GM12878 (cell line): ENCODE measurements at places on chromosomes 1 and 21.
A peak's percentile ranks its signal among the peaks of the same experiment; 100 is the strongest.

- DNase-seq: no peak
Measured at GRCh38 chr1:91555074-91555730, 54.6 kb downstream of the CDC7 start.

- DNase-seq: no peak
Measured at GRCh38 chr1:158121604-158122254, 59.0 kb upstream of the CD1D start.

- DNase-seq: no peak
Measured at GRCh38 chr1:218660678-218661053, 315.5 kb downstream of the TGFB2 start.

GRCh38 chr1:52007215-52008002, 16.9 kb upstream of the RAB3B start:
- no peak for DNase-seq

GRCh38 chr1:180173451-180173850, 18.8 kb downstream of the QSOX1 start:
- no peak for DNase-seq

- peak; percentile 60 for DNase-seq
Measured at GRCh38 chr1:3674100-3675094, 22.1 kb downstream of the TP73 start.

- DNase-seq: no peak
Measured at GRCh38 chr1:5296095-5296494, 641.7 kb downstream of the AJAP1 start.

DNA sequence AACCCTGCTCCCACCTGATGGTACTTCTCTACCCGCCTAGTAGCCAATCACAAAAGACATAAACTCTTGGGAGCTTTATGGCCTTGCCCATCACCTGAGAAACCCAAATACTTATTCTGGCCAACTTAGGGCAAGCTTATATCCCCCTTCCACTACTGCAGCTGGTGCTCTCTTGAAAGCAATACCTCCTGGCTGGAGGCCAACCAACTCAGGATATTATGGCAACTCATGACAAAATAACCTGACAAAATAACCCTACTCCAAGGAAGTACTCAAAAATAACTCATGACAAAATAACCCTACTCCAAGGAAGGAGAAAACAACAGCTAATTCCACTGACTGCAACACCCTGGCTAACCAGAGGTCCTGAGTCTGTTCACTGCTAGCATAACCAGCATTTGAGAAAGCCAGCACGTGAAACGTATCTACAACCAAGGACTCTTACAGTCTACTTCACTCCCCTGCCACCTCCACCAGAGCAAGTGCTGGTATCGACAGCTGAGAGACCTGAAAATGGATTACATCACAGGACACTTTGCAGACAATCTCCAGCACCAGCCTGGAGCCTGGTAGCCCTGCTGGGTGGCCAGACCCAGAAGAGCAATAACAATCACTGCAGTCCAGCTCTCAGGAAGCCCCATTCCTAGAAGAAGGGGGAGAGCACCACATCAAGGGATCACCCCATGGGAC, 179.9 kb downstream of the COL24A1 start:
- DNase-seq: no peak

DNA sequence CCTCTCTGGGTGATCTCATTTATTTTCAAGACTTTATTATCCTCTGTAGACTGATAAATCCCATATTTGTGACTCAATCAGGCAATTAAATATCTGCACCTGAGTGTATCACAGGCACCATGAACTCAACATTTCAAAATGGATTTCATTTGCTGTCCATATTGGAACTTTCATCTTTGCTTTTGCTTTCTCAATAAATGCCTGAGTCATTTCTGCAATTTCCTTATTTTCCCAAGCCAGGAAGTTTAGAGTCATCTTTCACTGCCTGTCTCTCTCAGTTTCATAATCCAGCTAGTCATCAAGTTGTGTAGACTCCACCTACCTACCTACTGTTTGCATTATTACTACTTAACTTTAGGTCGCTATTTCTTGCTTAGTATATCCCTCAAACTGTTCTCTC, 540.9 kb downstream of the LMO4 start:
- DNase-seq: no peak

- DNase-seq: no peak
Measured at GRCh38 chr1:7929637-7930036, 11.0 kb downstream of the TNFRSF9 start.

DNA sequence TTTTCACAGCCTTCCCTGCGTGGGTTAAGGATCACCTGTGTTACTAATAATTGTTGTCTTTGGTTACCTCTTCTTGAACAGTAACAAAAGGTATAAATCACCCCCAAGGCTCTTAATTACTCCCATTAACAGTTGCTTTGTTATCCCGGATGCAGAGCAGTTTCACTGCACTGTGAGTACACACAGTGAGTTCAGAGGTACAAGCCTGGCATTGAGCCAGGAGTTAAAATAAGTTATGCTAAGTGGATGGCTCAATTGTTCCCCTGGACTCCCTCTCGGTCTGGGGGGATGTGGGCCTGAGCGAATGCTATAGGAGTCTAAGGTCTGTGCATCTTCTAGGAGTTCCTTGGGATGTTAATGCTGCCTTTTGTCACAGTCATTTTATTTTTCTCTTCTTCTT, 258.3 kb downstream of the ATG4C start:
- no peak for DNase-seq

DNA sequence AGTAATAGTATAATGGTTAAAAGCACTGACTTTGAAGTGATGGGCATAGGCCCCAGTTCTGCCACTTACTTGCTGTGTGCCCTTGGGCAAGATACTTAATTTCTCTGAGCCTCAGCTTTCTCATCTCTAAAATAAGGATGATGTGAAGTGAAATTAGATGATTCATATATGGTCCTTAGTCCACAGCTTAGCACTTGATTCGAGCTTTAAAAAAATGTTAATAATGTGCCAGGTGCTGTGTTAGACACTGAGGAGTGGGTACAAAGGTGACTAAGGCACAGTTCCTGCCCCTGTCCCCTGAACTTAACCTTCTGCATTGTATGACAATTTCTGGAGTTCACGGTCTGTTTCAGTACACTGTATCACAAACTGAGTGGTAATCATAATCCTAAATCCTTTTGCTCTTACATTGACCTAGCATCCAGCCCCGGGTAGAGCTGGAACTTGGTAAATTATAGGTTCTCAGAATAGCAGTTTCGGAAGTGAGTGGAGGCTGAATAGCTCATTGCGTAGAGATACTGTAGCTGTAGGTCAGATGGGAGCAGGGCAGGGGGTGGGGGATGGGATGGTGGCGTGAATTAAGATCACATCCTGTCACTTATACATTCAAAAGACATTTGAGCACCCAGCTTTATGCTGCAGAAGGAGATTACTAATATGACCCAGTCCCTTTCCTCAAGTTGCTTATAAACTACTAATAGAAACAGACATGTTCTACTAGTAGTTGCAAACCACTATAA, 1.5 kb downstream of the ZNF691 start:
- DNase-seq: no peak

- DNase-seq: no peak
Measured at GRCh38 chr1:157151073-157151472, 12.9 kb upstream of the ETV3 start.

DNA sequence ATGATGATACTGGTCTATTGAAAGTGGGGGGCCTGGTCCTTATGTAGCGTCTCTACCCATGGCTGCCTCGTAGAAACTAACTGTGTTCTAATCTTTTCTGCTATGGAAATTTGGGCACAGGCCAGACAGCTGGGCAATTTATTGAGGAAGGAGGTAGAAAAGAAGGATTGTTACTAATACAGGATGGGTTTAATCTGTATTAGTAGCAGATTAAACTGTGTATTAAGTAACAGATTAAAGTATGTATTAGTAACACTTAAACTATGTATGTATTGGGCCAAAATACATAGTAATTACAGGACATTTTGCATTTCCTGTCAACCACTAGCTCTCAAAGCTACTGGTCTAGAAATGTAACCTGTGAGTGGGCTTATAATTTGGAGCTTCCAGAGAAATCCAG, 142.0 kb downstream of the MAST2 start:
- DNase-seq: no peak
